Body of pancreas (tissue), 4 donors: ENCODE measurements at places on chromosomes 2 and 18.

DNA sequence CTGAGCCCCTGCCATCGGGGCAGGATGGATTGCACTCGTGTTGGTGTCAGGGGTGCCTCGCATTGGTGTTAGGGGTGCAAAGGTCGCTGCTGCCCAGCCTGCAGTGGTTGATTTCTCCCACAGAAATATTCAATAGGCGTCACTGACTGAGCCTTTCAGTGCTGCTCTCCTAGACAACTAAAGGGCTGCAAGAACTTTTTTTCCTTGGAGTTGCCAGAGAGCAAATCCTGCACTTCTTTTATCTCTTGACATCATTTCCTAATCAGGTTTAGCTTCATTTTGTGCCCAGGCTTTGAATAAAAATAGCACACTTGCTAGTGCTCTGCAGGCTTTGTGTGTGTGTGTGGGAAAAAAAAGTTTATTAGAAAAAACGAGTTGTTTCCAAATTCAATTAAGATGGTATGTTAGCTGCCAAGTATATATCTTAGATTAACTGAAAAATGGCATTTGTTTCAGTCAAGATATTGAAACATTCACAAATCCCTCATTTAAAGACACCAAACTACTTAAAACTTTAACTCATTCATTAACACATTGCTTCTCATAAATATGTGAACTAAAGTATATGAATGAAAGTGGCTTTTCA lies 125.6 kb downstream of the SOCS6 start:
- DNase-seq: no peak

DNA sequence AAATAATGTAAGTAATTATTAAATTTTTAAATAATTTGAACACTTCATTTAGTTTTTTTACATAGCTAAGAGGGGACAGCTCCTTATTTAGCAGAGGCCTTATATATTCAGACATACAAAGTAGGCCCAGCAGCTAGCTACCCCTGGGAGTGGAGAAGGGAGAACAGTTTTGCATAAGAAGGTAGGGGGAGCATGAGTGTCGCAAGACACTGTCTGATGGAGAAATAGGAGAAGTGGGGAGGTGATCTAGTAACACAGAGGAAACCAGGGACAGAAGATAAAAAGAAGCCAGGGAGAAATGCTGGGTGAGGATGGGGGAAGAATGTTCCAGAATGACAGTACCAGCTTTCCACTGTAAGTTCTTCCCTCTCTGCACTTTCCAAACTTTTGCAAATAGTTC lies 16.0 kb upstream of the RGPD4 start:
- DNase-seq: no peak

- peak; percentile 13 for DNase-seq
These were observed 13.0 kb downstream of the DIPK1C start for GRCh38 chr18:74444104-74444503.

GRCh38 chr2:214801068-214801467 lies 8.4 kb downstream of the BARD1 start:
- DNase-seq: no peak

DNA sequence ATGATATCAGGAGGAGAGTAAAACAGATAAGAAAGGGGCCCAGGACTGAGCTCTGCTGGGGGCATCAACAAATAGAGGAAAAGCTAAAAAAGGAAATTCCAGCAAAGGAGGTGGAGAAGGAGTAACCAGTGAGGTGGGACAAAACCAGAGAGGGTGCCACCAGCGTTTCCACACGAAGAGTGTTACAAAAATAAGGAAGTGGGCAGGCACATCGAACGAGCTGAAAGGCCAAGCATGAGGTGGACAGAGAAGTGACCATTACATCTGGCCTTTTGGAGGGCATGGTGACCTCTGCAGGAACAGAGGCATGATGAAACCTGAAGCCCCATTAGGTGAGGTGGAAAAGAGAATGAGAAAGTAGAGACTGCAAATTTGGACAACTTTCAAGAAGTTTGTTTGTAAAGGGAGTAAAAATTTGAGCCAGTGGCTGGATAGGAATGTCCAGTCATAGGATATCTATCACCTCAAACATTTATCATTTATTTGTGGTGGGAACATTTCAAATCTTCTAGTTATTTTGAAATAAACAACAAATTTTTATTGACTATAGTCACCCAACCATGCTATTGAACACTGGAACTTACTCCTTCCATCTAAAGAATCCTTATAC lies 18.4 kb upstream of the VIT start:
- DNase-seq: no peak

DNA sequence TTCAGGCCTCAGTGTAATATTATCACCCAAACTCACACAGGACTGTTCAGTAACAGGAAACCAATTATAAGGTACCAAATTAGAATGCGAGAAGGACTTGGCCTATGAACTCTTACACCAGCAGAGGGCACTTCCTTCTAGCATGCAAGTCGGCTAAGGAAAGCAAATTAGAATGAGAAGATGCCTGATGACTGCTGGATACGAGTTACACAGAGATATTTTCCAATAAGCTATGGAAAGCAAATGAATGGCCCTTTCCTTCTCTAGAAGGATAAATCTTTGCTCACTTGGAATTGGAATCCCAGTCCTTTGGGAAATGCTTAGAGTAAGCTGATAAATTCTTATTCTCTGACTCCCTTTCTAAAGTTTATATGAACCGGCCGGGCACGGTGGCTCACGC lies 109.8 kb downstream of the AP1S3 start:
- DNase-seq: peak; percentile 36

- no peak for DNase-seq
These were observed 48.3 kb downstream of the ALPK2 start for GRCh38 chr18:58580623-58581022.

GRCh38 chr2:226059961-226060627 lies 660.6 kb downstream of the NYAP2 start:
- DNase-seq: no peak

DNA sequence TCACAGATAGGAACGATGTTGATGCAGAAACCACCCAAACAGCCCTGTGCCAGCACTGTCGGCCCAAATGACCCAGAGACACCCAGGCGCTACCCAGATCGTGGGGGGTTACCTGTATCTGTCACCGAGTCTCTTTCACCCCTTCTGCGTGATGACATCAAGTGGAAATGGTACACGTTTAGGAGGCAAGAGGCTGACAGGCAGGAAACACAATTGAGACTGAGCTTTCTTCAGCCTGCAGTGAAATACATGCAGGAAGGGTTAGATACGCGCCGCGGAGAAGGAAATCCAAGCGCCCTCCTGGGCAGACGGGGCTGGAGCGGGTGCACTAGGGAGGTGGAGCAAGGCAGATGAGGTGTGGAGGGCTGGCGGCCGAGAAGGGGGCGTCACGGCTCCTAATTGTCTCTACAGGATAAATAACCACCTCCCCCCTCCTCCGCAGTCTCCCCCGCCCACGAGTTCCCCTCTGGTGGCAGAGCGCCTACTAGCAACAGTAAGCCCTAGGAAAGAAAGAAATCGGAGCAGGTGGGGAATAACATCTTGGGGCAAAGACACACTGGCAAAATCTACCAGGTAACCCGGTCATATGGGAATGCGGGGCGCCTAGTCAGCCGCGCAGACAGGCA lies at the start of gene RNF152:
Gene RNF152, minus strand, starts transcription at position 325 of the 626 bp plus-strand sequence. CDS start 76,544 bp downstream, outside the sequence.
- DNase-seq: peak; percentile 27

- no peak for DNase-seq
These were observed 153.3 kb upstream of the NDUFV2 start for GRCh38 chr18:8949206-8949605.

DNA sequence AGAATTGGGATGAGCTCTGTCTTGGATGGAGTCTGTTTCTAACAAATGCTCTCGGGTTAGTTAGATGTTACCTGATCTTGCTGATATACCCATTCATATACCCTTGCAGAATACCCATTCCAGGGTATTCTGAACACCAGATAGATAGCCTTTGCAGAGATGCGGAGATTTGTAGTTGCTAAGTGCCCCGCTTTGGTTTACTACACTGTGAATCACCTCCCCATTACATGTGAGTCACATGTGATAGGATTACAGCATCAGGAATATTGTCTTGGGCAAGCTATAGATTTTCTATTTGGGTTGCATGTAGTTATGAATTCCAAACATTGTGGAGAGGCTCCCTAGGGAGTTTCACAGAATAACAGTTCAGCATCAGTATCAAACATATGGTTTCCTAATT lies 3.8 kb downstream of the VSNL1 start:
- DNase-seq: no peak

DNA sequence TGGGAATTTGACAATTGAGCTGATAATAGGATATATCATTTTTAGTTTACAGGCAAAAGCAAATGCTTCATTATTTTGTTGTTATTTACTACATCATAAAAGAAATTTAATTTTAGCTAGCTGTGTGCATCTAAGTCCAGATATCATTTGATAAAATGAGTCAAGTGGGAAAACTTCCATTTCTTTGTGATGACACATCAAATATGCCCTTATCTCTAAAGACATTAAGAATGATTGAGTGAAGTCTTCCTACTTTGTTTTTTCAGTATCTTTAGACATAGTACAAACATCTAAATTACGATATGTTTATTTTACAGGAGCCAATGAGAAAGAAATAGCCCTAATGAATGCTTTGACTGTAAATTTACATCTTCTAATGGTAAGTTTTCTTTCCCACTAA lies 77.0 kb downstream of the KYNU start:
- DNase-seq: no peak

DNA sequence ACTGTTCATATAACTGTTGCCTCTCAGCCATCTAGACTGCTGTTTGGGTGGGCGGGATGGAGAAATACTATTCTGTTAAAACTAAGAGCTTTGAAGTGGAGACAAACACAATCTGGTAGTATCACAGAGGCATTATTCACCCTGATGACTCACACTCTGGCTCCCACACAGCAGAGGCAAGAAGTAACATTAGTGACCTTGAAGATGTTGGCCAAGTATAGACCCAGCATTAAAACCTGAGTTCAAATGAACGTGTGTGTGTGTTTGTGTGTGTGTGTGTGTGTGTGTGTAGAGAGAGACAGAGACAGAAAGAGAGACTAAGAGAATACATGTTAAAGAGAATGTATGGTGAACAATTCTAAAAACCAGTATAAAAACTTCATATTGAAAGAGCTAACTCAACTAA lies 22.5 kb upstream of the ACVR1 start:
- DNase-seq: peak; percentile 61

DNA sequence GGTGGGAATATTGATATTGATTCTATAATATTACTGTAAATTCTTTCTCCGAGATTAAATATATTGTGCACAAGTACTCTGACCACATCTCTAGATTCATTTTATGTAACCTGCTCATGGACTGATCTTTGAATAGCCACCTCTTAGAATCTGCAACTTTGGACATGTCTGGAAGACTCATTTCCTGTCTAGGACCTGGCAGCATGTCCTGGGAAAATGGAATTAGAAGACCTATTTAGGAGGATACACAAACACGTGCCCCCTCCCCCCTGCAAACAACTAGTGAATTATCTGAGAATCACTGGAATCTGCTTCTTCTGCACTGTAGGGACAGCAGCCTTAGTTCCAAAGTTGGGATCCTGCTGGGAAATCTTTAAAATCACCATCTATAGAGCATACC lies 94.1 kb downstream of the UBE2E3 start:
- DNase-seq: no peak

DNA sequence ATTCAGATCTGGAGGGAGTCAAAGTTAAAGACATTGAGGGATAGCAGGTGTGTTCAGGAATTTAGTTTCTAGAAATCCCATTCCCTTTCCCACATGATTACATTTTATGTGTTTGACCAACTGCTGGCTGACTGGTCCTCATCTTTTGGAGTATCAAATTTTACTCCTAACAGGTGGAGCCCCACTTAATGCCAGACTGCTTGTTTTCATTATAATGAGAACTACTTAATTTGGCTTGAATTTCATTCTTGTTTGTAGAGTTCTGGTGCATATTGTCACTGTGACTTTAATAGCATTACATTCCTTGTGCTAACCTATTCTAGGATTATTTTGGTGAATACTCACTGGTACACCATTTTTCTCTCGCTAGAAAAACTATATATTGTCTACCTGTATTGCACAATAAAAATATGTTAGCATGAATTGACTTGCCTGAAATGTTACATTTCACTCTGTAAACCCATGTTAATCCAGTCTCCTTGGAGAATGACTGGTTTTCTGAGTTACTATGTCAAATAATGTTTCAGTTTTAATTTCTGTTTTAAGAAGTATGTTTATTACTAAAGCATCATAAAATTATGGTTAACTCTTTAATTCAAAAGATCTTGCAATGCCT lies 98.2 kb downstream of the TANC1 start:
- DNase-seq: no peak

GRCh38 chr2:176079831-176080539 lies 3.8 kb downstream of the EVX2 start:
- DNase-seq: peak; percentile 33

DNA sequence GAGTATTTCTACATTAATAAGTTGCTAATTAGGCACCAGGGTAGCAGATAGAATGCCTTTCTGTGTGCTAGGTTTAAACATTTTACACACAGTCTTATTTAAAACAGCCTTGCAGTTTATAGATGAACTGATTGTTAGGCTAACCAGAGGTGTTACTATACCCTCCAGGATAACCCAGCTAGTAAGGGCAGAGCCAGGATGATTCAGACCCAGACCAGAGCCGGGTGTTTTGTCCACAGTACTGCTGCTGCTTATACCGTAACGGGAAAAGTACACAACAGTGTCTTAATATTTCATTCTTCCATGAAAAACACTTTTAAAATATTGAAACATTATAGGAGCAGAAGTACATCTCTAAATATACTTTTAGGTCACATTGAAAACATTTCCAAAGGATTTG lies 82.7 kb downstream of the MALT1 start:
- DNase-seq: no peak

GRCh38 chr18:5057386-5058348 lies 139.4 kb downstream of the AKAIN1 start:
- peak; percentile 71 for DNase-seq

GRCh38 chr18:32511147-32511546 lies 40.5 kb upstream of the GAREM1 start:
- no peak for DNase-seq

DNA sequence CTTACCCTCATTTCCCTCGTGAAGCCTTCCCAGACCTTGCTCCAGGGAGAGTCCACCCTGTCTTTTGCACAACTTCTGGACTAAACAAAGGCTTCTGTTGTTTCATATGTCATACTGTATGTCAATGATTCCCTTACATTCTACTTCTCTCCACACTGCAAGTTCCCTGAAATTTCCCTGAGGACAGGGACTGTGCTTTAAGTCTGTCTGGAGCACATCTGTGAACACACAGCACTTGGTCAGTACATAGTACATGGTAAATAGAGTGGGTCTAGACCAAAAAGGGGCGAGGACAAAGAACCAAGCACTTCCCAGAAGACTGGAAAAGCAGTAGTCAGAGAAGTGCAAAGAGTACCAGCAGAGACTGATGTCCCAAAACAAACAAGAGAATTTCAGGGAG lies 23.7 kb upstream of the IMPA2 start:
- DNase-seq: no peak

DNA sequence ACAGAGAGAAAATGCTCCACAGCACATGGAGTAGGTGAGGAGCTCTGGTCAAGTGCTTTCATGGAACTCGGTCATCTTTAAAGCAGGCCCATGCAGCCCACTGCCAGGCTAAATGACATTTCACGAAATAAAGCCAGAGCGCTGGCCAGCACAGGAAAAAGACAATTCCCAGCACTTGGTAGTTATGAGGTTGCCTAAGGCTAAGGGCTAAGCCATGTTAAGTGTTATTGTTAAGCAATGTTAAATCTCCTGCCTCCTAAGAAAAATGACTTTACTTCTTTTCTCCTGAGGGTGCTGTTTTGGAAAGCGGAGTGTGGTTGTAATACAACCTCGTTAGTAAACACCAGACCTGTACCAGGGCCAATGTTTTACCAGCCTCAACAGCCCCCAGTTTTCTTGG lies 125.9 kb upstream of the NRP2 start:
- DNase-seq: no peak

GRCh38 chr2:12705742-12706141 lies 11.0 kb upstream of the TRIB2 start:
- no peak for DNase-seq
